ENCODE measurements at places on chromosomes 5 and 9. TPM values are rescaled to one million over a fixed set of nuclear protein-coding genes. Genes with fewer than 3 reads are reported as not detected.

The C5orf58 gene
- not detected for total RNA-seq

The TSSK1B gene
- not detected for total RNA-seq

The PROP1 gene
- not detected for total RNA-seq

The PNPLA7 gene
- 4.5 TPM for total RNA-seq

The HINT1 gene
- 329 TPM for total RNA-seq

The AK1 gene
- 80.9 TPM for total RNA-seq

The IFNA13 gene
- not detected for total RNA-seq

The MGAT4B gene
- total RNA-seq: 95.7 TPM

The NR5A1 gene
- total RNA-seq: not detected

The IL13 gene
- 36.6 TPM for total RNA-seq

The RFX3 gene
- total RNA-seq: 13.3 TPM

The LRRC14B gene
- not detected for total RNA-seq

The GFI1B gene
- not detected for total RNA-seq
